ENCODE measurements at places on chromosomes 4 and X.

DNA sequence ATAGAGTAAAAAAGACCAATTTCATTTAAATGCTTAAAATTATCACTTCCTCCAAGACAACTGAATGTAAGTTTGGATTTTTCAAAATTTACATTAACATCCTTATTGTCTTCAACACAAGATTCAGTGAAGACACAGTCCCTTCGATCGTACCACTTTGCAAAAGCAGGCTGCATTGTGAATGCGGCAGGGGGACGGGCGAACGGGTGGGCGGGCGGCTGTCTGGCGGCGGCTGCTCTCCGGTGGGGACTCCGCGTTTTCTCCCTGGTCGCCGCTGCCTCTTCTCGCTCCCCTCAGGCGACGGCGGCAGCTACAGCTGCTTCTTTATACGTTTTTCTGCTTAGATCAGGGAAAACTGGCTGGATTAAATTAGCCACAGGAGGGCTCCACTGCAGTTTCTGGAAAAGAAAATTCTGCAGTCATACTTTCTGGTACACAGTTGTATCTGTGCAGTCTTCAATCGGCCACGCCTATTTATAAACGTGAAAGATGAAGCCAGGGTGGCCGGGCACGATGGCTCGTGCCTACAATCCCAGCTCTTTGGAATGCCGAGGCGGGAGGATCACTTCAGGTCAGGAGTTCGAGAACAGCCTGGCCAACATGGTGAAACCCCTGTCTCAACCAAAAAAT is 33.9 kb upstream of the HPF1 start:
- peak; percentile 85 for DNase-seq

DNA sequence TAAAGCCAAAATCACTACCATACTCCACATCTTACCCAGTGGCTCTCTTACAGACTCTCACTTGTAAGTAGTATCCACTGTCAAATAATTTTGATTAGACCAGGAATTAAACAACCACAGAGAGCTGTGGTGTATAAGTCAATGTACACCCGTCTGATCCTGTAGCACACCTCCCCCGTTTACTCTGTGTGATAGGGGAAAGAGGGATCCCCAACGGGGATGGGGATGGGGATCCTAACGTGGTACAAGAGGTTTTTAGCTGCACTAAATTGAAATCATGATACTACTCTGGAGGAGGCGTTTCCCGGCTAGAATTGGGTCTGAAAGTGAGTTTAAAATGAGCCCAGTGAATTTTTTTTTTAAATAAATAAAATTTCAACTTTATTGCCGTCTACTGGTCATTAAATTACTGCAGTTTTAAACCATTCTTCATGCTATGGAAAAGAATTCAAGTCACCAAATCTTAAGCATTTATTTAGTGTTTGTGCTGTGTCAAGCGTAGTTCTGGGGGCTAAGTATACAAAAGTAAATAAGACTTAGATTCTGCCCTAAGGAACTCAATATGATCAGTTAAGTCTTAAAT is 76.6 kb downstream of the INTS12 start:
- no peak for DNase-seq

DNA sequence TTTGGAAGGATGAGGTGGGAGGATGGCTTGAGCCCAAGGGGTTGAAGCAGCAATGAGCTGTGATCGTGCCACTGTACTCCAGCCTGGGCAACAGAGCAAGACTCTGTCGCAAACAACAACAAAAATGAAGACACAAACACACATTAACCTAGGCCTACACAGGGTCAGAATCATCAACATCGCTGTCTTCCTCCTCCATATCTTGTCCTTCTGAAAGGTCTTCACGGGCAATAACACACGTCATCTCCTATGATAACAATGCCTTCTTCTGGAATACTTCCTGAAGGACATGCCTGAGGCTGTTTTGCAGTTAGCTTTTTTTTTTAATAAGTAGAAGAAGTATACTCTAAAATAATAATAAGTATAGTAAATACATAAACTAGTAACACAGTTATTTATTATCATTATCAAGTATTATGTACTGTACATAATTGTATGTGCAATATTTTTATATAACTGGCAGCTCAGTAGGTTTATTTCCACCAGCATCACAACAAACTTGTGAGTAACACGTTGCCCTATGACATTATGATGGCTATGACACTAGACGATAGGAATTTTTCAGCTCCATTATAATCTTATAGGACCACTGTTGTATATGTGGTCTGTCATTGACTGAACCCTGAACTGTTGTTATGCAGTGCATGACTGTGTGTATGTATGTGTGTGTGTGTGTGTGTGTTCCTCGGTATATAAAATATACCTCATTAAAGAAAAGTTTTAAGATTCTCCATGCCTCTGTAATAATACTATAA is 69.2 kb upstream of the MAML3 start:
- DNase-seq: no peak

DNA sequence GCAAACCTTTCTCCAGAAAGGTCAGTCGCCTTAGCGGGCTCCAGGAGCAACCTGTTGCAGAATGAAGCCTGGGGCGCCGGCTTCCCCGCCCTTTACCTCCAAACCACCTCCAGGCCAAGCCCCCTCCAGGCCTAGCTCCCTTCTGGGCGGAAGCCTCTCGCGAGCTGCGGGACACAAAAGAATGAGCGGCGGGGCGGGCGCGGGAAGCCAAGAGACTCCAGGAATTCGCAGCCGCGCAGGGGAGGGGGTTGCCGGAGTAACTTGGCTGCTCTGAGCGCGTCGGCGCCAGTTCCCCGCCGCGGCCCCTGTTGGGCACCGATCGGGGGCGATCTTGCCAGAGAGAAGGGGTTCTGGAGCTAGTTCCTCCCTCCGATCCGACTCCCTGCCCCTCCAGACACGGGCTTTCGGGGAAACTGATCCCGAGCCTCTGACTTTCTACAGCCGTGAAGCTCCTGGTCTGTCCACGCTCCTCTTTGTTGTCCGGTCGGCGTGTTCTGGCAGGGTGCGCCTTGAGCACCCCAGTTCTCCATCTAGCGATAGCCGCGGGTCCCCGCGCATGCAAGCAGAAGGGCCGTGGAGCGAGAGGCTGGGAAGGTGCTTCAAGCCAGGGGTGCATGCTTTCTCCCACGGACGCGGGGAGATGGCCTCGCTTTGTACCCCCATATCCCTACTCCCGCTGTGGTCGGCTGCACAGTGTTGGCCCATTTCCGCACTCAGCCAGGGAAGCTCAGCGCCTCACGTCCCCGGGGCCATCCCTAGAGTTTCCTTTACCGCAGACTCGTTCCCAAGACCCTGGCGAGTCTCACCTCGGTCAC is 1.2 kb downstream of the PROM1 start:
- peak; percentile 91 for DNase-seq

DNA sequence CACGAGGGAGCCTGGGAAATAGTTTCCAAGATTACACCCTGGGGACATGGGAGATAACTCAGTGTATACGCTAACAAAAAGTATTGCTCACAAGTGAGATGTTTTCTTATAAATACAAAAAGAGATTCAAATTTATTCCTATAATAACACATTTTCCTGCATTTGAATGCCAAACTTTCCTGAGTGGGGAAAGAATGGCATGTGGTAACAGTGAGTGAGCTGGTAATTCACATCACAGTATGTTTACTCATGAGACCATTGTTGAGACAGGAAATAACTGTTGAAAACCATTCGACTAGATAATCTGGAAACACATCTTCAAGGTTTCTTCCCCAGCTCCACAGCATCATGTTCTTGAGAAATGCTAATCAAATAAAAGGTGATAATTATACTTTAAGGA is 109.1 kb downstream of the TASL start:
- DNase-seq: no peak

DNA sequence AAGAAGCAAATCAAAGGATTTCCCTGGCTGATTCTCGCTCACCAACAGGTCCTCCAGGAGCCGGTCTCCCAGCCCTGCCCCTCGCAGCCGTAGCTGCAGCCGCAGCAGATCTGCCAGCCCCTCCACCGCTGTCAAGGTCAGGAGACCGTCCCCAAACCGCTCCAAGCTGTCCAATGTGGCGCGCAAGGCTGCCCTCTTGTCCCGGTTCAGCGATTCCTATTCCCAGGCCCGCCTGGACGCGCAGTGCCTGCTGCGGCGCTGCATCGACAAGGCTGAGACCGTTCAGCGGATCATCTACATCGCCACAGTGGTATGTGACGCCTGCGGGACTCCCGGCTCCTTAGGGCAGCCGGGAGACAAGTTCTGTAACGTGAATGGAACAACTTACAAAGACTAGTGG is 25.6 kb downstream of the SPATA18 start:
- peak; percentile 81 for DNase-seq

GRCh38 chr4:154738426-154738825 is 5.4 kb upstream of the LRAT start:
- no peak for DNase-seq

DNA sequence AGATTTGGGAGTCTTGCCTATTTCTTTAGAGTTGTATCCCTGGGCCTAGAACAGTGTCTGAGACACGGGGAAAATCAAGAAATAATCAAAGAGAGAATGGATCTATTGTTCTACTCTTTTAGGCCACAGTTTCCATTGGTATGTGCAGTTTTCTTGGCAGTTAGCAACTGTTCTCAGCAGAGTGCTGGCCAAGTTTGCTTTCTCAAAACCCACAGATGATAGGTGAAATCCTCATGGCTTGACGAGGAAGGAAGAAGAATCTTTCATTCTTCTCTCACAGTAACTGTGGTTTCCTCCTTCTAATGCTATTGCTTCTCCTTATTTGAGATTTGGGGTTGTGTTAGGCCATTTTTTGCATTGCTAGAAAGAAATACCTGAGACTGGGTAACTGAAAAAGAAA is 42.2 kb downstream of the AGA start:
- no peak for DNase-seq

GRCh38 chrX:16687514-16687913 is 25.0 kb downstream of the CTPS2 start:
- DNase-seq: no peak

GRCh38 chr4:186304866-186305505 is 39.0 kb downstream of the F11 start:
- DNase-seq: peak; percentile 36

DNA sequence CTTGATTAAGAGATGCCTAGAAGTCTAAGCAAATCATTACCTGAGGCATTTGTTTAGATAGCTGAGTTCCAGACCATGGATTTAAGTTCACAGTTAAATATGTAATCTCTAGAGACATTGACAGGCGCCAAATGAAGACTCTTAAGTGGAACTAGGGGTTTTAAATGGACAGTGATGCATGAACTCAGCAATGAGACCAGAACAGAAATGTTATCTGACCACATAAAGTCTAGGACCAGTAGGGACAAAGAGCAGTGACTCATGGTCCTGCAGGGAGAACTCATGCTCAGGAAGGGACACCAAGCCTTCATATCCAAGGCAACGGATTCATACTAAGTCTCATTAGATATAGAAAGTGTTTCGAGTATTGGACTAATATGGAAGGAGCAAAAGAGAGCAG is 152.3 kb downstream of the PPARGC1A start:
- no peak for DNase-seq

GRCh38 chr4:167779280-167779679 is 313.1 kb upstream of the ANXA10 start:
- DNase-seq: no peak

GRCh38 chr4:92270908-92271307 is 32.9 kb upstream of the GRID2 start:
- no peak for DNase-seq

DNA sequence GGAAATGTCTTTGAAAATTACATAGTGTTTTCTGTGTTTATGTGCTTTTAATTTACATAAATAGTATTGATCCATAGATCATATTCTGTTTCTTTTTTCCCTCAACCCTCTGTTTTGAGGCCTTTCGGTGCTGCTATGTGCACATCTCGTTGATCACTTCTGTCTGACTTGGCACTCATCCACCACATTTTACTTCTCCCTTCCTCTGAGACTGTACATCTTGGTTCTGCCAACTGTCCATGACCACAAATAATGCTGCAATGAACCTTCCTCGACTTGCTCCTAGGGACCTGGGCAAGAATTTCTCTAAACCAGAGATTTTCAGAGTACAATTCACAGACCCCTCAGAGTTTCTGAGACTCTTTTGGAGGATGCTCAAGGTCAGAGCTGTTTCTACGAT is 74.4 kb downstream of the RTL5 start:
- no peak for DNase-seq

GRCh38 chr4:20194123-20195013 is 57.3 kb upstream of the SLIT2 start:
- DNase-seq: no peak

GRCh38 chr4:41477181-41477905 is 60.6 kb upstream of the LIMCH1 start:
- DNase-seq: no peak

GRCh38 chrX:102338162-102338561 is 91.2 kb downstream of the NXF2 start:
- no peak for DNase-seq

GRCh38 chr4:158812133-158812532 is 43.3 kb downstream of the FNIP2 start:
- no peak for DNase-seq

DNA sequence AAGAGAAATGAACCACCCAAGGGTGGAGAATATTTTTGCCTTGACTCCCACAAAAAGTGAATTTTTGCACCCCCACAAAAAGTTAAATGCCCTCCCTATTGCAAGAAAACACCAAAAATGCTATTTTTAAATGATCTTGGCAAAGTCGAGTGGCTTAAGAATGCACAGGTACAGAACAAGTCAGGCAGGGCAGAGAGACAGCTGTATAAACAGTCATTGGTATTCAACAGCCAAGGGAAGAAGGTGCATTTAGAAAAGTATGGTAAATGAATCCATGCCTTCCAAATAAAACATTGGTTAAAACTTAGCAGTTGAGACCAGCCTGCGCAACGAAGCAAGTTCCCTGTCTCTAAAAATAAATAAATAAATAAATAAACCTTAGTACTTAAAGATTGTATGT is 169.3 kb downstream of the CHIC2 start:
- no peak for DNase-seq

DNA sequence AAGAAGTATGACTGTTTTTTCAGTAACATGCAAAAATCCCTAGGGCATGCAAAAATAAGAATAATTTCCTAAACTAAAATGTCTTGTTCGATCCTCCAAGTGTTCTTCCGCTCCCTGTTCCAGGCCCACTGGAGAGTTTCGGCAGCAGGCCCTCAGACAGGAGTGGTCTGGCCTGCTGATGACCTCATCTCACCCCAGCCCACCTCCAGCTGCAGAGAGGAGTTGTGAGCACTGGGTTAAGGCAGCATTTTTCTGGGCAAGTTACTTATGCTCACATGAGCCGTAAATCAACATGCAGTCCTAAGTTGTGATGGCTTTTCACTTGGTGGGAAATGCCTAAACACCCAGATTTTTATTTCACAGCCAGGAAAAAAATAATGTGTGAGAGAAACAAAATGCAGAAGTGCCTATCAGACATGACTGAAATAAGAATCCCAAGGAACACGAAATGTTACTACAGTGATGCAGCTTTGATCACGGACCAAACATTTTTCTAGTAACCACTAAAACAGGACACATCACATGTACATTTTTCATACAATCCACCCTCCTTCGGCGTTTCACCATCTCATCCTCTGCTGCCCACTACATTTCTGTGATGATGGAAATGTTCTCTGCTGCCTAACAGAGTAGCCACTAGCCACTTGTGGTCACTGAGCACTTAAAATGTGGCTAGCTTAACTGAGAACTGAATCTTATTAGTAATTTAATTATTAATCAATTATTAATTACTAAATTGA is 153.3 kb upstream of the TBL1X start:
- DNase-seq: no peak

GRCh38 chr4:52588097-52588496 is 71.0 kb downstream of the USP46 start:
- peak; percentile 48 for DNase-seq

- DNase-seq: no peak
Measured at GRCh38 chr4:187387739-187388138, 607.8 kb upstream of the ZFP42 start.
